ENCODE measurements at places on chromosomes 4 and X.

GRCh38 chrX:105703876-105704275, 118.5 kb upstream of the NRK start:
- DNase-seq = no peak

DNA sequence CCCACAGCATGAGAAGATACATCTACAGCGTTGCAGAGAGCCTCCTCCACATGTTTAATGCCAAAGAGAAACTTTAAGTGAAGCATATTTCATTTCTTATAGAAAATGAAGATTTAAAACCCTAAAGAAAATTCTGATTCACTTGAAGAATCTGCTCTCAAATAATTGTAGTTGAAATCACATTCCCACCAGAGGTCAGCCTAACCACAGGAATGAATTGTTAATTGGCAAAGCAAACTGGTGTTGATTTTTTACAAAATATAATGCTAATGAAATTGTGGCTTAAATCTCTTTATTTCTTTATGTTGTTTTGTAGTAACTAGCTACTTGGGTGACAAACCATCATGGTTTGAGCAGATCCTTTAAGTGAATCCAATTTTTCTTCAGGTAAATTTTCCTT, 31.1 kb upstream of the WDR17 start:
- peak; percentile 43 for DNase-seq

DNA sequence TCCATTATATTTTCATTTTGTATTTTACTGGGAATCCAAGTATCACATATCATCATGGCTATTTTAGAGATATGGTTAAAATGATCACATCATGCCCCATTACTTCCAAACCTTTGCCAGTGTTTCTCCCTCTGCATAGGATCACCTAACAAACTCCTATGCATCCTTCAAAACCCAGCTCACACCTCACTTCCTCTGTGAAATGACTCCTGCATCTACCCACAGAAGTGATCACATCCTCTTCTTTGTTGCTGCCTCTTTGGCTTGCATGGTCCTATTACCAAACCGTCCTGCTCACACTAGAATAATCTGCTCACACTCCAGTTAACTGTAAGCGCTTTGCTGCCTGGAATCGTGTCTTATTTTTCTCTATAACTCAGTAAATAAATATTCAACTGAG, 74.7 kb upstream of the C4orf50 start:
- DNase-seq = no peak

DNA sequence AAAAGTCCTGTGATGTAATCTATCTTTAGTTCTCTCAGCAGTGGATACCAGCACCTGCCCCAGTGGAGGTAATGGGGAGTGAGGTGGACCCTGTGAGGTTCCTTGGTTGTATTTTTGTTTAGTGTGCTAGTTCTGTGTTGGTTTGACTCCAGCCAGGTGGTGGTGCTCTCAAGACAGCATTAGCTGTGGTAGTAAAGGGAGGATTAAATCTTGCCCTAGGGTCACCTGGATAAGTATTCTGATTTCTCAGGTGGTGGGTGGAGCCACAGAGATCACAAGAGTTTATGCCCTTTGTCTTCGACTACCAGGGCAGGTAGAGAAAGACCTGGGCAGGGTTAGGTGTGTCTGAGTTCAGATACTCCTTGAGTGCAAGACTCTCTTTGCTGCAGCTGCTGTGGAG, 176.3 kb upstream of the EDA2R start:
- DNase-seq = no peak

GRCh38 chrX:148498067-148498466, 2.4 kb upstream of the AFF2 start:
- no peak for DNase-seq

GRCh38 chrX:122579526-122579925, 604.6 kb upstream of the GRIA3 start:
- DNase-seq = peak; percentile 84

- DNase-seq = peak; percentile 1
Measured at GRCh38 chr4:21012851-21013331, 312.6 kb downstream of the PACRGL start.

DNA sequence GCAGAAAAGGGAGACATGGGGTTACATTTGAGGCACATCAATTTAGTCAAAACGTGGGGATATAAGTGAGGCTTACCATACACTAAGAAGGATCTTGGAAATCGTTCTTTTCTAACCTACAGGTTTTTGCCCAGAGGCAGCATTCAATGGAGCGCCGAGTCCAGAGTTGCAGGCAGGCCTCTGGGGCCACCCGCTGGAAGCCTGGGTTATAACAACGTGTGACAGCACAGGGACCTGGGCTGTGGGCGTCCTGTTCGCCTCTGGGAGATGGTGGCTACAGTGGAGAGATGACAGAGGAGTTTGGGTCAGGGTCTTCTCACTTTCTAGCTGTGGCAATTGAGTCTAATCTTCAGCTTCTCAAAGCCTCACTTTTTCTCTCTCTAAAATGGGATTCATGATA, 53.9 kb downstream of the ENPP6 start:
- peak; percentile 7 for DNase-seq

GRCh38 chr4:164997324-164997723, 19.9 kb upstream of the TRIM61 start:
- peak; percentile 13 for DNase-seq

DNA sequence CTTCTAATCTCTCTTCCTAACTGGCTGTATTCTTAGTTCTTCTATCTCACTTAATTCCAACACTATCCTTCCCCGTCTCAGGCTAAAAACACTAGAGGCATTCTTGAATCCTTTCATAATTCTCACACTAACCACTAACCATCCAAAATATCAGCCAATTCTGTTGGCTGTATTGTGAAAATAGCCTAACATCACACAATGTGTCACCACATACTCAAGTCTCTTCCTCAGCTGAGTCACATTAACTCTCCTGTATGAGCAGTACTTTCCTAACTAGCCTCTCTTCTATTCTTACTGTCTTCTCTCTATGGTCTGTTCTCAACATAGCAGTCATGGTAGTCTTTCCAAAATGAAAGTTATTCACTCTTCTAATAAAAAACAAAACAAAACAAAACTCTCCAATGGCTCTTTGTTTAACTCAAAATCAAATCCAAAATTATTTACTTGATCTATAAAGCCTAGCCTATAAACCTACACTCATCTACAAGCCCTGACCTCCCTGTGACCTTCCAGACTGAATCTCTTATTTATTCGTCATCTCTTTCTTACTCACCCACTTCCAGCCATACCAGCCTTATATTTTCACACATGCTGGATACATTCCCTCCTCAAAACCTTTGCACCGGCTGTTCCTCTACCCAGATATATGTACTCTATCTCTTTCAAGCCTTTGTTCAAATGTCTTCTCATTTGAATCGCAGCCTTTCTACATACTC, 445.9 kb downstream of the TLL1 start:
- peak; percentile 90 for DNase-seq

DNA sequence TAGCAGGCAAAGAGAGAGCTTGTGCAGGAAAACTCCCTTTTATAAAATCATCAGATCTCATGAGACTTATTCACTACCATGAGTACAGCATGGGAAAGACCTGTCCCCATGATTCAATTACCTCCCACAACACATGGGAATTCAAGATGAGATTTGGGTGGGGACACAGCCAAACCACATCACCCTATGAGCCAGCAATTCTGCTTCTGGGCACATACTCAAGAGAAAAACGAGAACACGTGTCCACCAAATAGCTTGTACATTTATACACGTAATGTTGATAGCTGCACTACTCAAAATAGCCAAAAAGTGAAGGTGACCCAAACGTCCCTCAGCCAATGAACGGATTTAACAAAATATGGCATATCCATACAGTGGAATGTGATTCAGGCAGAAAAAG, 94.5 kb upstream of the DHRSX start:
- DNase-seq = peak; percentile 80

- DNase-seq = peak; percentile 22
Measured at GRCh38 chrX:13540602-13541001, 28.8 kb upstream of the EGFL6 start.

DNA sequence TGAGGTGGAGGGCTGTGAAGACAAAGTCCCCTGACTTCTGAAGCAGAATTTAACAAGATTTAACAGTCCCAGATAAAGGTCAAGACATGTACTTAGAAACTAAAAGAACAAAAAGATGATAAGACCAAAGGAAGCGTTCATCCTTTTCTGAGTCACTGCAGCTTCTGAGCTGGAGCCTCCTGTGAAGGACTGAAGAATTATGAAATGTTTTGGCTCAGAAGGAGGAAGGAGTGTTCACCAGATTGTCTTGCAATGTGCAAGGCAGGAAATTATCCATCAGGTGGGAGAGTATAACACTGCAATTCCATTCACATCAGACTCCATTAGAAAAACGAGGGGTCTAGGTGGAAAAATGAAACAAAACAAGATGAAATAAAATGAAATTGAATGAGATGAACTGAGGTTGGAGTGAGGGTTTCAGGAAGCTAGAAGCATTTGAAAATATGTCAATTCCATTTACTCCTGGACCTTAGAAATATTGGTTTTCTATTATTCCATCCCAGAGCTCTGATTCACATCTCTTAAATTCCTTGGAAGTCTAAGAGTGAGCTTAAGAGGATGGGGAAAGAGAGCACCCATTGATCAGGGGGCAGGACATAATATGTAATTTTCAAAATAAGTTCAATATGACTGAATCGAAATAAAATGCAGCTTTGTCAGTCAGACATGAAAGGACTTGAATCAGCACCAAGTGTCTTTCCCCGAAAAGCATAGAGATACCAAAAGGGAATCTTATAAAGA, 186.1 kb upstream of the LNX1 start:
- DNase-seq = peak; percentile 77

- DNase-seq = no peak
Measured at GRCh38 chr4:98758182-98758581, 99.8 kb upstream of the TSPAN5 start.

DNA sequence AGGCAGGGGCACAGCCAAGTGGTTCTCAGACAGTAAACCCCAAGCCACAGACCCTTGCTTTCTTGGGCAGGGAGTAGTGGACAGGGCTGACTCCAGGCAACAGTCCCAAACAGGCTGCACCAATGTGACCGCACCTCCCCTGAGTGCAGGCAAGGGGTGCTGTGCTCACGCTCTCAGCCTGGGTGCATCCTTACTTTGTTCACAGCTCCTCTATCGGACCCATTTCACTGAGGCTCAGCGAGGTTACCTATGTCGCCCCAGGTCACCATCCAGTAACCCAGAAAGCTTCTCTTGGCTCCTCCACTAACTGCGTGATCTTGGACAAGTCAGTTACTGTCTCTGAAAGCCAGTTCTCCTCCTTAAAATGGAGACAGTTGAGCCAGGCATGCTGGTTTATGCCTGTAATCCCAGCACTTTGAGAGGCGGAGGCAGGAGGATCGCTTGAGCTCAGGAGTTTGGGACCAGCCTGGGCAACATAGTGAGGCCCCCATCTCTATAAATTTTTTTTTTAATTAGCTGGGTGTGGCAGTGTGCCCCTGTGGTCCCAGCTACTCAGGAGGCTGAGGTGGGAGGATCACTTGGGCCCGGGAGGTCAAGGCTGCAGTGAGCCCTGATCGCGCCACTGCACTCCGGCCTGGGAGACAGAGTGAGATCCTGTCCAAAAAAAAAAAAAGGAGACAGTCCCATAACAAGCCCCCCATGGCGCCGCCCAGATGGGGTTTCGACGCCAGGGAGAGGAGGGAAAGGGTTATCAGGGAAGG, 823 bp upstream of the MAN2B2 start:
- DNase-seq = no peak

DNA sequence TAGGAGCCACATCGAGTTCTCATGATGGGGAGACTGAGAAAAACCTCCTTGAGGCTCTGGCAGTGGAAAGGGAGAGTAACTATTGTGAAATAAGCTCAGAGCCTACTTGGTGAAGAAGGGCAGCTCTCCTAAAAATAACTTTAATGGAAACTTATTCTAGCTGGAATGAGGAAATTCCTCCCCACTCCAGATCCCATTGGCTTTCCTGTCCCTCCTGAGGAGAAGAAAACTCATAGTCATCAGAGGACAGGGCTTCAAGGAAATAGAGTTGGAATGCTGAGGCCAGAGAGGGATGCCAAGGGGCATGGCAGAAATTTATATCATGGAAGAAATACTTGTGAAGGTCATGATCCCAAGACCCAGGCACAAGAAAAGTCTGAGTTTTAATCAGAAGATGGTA, 70.7 kb upstream of the TAPT1 start:
- DNase-seq = peak; percentile 66

GRCh38 chr4:38049545-38050170, 89.5 kb downstream of the PTTG2 start:
- no peak for DNase-seq

Measured in EH (cell line).